ENCODE measurements at places on chromosomes 4 and X. TPM values are rescaled to one million over a fixed set of nuclear protein-coding genes. Genes with fewer than 3 reads are reported as not detected.

- H3K36me3 ChIP-seq: no peaks in the 10 kb centered on the region
- H3K27me3 ChIP-seq: no peaks in the 10 kb centered on the region
- no peak overlapping the region for H3K4me3 ChIP-seq
- H3K4me1 ChIP-seq: no peaks in the 10 kb centered on the region
- no peak for DNase-seq
These were observed 907.6 kb downstream of the FSTL5 start for GRCh38 chr4:161256172-161256571.

GRCh38 chr4:122759639-122760310 lies 27.3 kb downstream of the BBS12 start:
- H3K4me1 ChIP-seq: no peaks in the 10 kb centered on the region
- no peak overlapping the region for H3K4me3 ChIP-seq
- no peaks in the 10 kb centered on the region for H3K36me3 ChIP-seq
- no peak for DNase-seq

SUPT20HL2 gene
- not detected for total RNA-seq

DNA sequence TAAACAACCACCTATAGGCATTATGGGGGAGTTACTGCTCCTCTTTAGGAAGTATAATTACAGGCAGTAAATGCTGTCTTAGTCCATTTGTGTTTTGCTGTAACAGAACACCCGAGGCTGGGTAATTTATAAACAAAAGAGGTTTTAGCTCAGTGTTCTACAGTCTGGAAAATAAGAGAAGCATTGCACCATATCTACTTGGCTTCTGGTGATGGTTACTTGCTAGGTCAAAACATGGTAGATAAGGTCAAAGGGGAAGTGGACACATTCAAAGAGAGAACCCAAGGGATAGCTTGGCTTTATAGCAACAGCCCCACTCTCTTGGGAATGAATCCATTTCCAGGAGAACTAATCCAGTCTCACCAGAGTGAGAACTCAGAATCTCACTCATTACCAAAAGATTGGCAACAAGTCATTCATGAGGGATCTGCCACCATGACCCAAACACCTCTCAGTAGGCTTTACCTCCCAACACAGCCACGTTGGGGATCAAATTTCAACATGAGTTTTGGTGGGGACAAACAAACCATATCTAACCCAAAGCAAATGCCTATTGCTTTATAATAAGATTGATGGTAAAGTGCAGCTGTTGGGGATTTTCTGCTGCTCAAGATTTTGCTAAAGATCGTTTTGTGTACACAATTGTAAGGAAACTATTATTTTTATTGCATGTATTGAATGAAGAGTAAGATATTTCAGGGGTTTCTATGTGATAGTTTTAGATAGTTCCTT lies 32.6 kb downstream of the STAG2 start:
- H3K27ac ChIP-seq: no peak overlapping the region
- DNase-seq: no peak
- no peaks in the 10 kb centered on the region for H3K4me1 ChIP-seq
- no peaks in the 10 kb centered on the region for H3K27me3 ChIP-seq
- H3K36me3 ChIP-seq: no peaks in the 10 kb centered on the region
- H3K4me3 ChIP-seq: no peak overlapping the region

- H3K36me3 ChIP-seq: peaks cover 42% of the 10 kb centered on the region
- H3K27ac ChIP-seq: peak overlapping the region; percentile 79
- no peaks in the 10 kb centered on the region for H3K27me3 ChIP-seq
- no peak overlapping the region for H3K4me3 ChIP-seq
- H3K4me1 ChIP-seq: peaks cover 50% of the 10 kb centered on the region
These were observed 88.6 kb downstream of the IRF2 start for GRCh38 chr4:184385705-184386141.
